Tibial artery (tissue), 4 donors: ENCODE measurements at places on chromosomes 4 and X.
A peak's percentile ranks its signal among the peaks of the same experiment; 100 is the strongest.

DNA sequence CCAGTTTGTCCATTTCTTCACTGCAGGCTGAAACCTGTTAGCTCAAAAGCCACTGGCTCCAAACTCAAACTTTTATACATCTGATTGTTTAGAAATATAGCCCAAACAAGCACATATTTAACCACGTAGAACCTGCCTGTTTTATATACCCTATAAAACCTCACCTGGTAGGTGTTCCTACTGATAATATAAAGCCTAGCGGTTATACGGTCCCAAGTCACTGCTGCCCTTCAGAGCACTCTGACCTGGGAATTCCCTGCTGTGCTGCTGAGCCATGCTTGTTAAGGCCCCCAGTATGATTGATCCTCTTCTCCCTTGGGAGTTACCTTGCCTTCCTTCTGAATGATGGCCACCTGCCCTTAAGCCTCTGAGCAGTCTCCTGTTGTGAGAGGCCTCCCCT is 432.8 kb upstream of the LCORL start:
- DNase-seq, result no peak

GRCh38 chrX:103254171-103254824 is 657 bp downstream of the TCEAL8 start:
- DNase-seq, result peak; percentile 65

- peak; percentile 80 for DNase-seq
These were observed 132.3 kb downstream of the CBR4 start for GRCh38 chr4:168877511-168878491.

GRCh38 chrX:65781845-65782244 is 114.4 kb downstream of the MSN start:
- DNase-seq, result no peak

DNA sequence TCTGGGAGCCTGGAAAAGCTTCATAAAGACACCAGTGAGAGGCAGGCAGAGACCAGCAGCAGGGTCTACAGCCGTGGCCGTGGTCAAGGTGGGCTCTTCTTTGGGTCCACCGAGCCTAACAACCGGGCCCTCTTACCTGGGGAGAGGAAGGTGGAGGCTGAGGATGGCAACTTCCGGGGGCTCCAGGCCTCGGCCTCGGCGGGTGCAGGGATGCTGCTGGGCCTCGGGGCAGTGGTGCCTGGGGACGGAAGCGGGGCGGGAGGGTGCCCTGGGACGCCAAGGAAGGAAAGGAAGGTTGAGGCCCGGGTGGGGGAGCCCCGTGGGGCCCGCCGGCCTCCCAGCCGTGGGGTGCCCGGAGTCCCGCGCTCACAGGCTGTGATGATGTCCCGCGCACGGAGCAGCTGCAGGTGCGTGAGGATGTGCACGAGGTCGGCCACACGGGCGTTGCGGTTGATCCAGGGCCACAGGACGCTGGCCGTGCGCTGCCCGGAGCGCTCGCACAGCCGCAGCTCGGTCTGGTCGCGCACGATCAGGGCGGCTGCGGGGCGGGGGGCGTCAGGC is 561 bp downstream of the IRAK1 start:
- no peak for DNase-seq

DNA sequence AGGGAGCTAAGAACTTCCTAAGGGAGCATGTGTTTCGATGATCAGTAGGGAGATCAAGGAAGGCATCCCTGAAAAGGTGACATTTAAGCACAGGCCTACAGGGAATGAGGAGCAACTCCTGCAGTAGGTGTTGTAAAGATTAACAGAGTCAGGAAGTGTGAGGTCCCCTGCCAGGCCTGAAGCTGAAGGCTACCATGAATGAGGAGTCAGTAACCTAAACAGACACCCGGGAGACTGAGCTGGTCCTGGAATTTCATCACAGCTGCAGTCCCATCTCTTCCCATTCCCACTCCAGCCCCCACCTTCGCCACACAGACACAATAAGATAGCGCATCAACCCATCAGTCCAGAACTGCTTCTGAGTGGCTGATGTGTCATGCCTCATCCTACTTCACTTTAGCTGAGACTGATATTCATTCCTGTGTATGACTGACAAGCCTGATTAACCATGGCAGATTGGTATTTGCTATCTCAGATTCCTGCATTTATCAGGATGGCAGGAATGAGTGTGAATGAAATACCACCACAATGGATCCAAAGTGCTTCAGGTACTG is 27.0 kb upstream of the EFNB1 start:
- DNase-seq, result no peak

- DNase-seq, result no peak
These were observed 250.4 kb upstream of the JADE1 start for GRCh38 chr4:128558896-128559679.

GRCh38 chr4:134601706-134602105 is 400.1 kb upstream of the PABPC4L start:
- no peak for DNase-seq

DNA sequence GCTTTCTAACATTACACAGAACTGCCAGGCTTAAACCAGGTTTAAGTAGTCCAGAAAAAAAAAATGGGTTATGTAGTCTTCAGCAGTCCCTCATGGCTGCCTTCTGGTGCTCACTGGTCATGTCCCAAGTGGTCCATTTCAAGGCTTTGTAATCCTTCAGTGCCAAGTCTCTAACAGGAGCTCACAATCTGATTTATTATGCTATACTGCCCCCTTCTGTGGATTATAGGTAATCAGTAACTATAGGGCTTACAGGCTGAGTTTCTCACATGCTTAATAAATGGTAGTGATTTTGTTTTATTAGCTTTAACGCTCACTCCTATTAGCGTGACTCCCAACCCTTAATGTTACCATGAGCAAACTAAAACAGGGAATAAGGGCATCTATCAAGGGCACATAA is 92.5 kb upstream of the EDA2R start:
- DNase-seq, result no peak

DNA sequence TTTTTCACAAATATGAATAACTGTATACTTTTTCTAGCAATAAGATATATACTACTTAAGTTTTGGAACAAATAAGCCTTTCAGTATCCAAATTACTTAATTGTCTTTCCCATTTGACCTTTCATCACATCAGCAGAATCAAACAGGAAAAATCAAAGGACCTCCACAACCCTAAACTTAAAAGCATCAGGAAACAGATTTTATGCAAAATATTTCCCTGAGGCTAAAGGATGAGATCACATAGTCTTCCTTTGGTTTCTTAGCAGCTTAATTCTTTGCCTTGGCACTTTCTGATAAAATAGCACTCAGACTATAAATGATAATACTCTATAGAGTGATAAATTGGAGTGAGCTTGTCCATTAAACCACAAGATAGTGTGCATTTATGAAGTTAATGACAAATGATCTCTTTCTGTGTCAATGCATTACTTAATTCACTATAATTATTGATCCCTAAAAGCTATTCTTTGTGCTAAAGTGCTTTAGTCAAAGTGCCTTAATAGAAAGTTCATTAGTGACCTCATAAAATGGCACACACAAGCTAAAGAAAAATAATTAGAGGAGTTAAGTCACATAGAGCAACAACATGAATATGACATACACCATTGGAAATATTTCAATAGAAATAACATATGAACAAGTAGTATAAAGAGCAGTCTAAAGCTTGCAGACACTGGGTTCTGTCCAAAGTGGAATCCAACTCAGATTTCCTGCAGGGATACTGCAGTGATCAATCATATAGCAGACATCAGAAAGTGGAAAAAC is 15.7 kb upstream of the NDST3 start:
- no peak for DNase-seq

- no peak for DNase-seq
These were observed 56.5 kb downstream of the ARAP2 start for GRCh38 chr4:36187723-36188333.

GRCh38 chr4:154132406-154132805 is 343.5 kb upstream of the SFRP2 start:
- DNase-seq, result no peak
